ENCODE measurements at places on chromosomes 7 and 10. TPM values are rescaled to one million over a fixed set of nuclear protein-coding genes. Genes with fewer than 3 reads are reported as not detected.
A peak's percentile ranks its signal among the peaks of the same experiment; 100 is the strongest.

Gene FZD1
- total RNA-seq = 0.13 TPM

Gene SPACDR
- total RNA-seq = 1.7 TPM

Gene PRKCQ
- total RNA-seq = 66.3 TPM

Gene PLEKHS1
- total RNA-seq = 0.13 TPM

Gene PON1
- not detected for total RNA-seq

Gene CRHR2
- total RNA-seq = not detected

Gene CRPPA
- 0.99 TPM for total RNA-seq

Gene OR13A1
- total RNA-seq = not detected

Gene GRM3
- not detected for total RNA-seq

Gene MMRN2
- total RNA-seq = 0.42 TPM

Gene BTBD16
- not detected for total RNA-seq

- no peak for DNase-seq
Measured at GRCh38 chr10:11020548-11020942, 2.9 kb downstream of the CELF2 start.

- DNase-seq = no peak
Measured at GRCh38 chr7:14924398-14924797, 21.8 kb upstream of the DGKB start.

- no peak for DNase-seq
Measured at GRCh38 chr7:13949445-13949844, 40.0 kb downstream of the ETV1 start.

DNA sequence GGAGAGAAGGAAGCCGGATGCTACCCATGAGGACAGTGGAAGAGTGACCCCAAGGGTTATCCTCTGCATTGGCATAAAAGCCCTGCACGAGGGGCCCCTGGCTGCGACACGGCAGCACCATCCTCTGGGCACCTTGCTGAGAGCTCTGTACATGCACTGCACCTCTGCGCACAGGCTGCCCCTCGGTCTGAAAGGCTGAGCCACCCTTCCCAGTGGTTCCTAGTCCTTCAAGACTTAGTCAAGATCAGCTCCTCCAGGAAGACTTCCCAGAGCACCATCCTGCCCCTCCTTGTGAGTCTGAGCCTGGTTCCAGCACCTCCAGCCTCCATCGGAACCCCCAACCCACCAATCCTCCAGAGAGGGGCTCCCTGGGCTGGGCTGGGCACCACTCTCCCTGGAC lies 37.9 kb upstream of the CNPY1 start:
- DNase-seq = no peak

- DNase-seq = no peak
Measured at GRCh38 chr10:122492999-122493481, 31.7 kb downstream of the HTRA1 start.

GRCh38 chr7:123608991-123609882 lies 7.6 kb downstream of the ASB15 start:
- DNase-seq = no peak

GRCh38 chr10:59382831-59383295 lies 20.5 kb upstream of the FAM13C start:
- DNase-seq = no peak

DNA sequence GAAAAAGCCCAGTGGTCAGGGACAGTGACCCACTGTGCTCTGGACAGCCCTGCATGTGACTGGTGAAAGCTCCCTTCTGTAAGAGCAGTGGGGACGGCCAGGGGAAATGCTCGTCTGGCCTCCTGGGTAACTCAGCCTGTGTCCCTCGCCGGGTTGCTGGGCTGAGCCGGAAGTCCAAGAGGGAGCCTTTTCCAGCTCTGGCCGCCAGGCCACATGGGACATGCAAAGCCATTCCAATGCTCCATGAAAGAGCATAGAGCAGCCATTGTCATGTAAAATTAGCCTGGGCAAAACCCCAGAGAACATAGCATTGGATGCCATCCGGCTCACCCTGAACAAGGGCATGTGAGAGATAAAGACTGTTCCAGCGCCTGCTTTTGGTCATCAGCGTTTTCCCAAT lies 64.9 kb upstream of the ADRB1 start:
- DNase-seq = no peak

DNA sequence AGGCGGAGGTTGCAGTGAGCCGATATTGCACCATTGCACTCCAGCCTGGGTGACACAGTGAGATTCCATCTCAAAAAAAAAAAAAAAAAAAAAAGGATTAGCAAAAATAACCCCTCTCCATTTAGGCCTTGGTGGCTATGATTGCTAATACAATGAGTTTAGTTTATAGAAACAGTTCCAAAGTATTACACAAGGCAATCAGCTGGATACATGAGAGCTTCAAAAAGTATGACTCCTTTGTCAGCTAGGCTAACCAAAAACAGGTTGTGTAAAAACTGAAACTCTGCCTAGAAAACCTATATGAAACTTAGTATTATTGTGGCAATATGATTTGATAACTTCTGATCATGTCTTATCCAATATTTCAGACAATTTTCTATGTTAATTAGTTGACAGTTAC lies 57.2 kb downstream of the SUGCT start:
- DNase-seq = no peak

DNA sequence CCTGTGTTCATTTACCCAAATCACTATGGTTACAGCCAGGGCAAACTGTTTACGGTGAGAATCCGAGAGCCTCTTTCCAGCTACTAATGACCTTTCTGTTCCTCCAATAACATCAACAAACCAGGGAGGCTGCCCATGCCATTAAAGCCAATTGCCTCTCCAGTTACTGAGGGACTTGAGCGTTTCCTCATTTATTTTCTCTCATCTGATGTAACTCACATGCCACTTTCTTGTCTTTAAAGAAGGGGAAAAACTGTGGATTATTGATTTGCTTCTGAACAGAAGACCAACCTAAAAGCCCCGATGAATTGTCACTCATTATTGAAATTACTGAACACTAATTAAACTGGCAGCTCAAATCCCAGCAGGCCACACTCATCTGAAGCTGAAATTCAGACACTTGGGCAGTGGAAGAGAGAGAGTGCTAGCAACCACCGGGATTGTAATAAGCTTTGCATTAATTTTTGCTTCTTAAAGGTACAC lies 595.8 kb upstream of the MKI67 start:
- DNase-seq = no peak

DNA sequence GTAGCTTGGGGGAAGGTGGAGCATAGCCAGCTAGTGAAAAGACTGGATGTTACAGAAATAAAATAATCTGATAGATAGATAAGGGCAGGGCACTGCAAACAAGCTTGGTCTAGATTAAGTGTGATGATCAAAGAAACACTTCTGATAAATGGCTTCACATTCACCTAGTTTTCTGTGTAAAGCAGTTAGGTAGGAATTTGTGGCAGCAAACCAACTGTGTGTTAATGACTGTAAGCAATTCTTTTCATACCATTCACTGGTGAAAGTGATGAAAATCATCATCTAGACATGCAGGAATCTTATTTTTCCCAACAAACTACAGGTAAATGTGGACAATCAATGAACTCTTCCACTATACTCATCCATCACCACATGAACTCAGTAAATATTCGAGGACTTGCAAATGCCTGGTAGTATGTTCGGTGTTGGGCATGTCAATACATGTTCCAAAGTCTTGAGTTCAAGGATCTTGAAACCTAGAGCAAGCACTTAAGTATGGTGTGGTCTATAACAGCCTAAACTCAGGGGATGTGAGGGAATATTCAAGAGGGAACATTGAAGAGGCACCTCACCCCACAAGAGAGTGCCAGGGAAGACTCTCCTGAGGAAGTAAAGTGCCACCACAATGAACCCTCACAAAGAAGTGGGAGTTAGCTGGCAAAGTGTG lies 20.5 kb downstream of the PON3 start:
- no peak for DNase-seq

DNA sequence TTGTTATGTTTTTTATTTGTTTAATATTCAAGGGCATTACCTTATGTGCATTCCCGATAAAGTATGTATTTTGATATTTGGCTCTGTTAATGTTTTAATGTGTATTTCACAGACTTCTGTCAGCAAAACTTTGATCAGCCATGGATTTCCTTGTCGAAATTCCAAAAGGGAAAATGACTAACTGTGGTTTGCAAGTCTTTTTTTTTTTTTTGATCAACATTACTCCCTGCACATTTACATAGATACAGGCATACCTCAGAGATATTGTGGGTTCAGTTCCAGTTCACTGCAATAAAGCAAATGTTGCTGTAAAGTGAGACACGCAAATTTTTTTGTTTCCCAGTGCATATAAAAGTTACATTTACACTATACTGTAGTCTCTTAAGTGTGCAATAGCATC lies 351.9 kb downstream of the CXCL12 start:
- no peak for DNase-seq

- DNase-seq = no peak
Measured at GRCh38 chr10:50613726-50614443, 9.9 kb downstream of the SGMS1 start.

- DNase-seq = no peak
Measured at GRCh38 chr10:90138844-90139243, 437.5 kb downstream of the KIF20B start.

GRCh38 chr7:156629873-156630272 lies 10.7 kb upstream of the RNF32 start:
- no peak for DNase-seq

DNA sequence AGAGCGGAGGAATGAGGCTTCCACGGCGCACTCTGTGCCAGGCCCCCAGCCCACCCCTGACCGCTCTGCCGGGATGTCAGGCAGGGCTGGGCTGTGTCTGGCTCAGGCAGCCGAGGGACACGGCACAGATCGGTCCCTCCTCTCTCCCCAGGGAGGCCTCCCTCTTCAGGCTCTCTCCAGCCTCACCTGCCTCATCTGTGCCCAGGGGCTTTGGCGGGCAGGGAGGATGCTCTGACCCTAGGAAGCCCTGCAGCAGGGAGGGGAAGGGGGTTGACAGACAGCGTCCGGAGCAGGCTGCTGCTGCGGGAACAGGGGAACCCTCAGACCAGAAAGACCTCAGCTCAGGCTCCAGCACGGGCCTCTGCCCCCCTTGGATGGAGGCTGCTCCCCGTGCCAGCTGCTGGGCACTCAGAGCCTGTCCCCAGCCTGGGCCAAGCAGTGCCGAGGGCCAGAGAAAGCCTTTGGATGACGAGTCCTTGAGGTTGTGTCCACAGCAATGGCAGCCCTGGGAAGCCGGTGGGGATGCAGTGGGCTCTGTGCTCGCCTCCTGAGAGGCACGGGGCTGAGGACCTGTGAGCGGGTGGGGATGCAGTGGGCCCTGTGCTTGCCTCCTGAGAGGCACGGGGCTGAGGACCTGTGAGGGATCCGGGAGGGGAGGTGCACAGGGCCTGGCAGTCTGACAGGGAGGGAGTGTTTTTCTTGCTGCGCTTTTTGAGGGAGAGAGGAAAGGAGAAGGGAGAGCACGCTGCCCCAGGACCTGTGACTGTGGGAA lies 66.9 kb downstream of the FOXL3 start:
- DNase-seq = no peak

DNA sequence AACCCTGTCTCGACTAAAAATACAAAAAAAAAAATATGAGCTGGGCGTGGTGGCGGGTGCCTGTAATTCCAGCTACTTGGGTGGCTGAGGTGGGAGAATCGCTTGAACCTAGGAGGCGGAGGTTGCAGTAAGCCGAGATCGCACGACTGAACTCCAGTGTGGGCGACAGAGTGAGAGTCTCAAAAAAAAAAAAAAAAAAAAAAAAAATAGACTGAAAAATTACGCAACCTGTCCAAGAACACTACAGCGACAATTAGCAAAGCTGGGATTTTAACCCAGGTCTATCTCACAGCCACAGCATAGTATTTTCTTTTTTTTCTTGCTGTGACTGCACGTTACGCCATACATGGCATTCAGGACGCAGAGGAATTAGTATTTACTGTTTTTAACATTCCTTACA lies 1.1 kb upstream of the RABGEF1 start:
- no peak for DNase-seq

DNA sequence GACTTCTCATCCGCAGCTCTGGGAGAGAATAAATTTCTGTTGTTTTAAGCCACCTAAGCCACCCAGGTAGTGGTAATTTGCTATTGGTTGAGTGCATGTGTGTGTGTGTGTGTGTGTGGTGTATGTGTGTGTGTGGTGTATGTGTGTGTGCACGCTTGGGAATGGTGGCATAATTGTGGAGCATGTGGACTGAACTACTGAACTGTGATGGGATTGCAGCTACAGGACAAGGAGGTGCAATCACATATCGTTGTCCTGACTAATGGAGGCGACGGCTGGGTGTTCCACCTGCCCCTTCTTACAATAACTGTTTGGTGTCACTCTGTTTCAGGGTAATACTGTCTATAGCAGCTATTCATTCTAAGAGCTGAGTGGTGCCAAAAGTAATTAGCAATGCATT lies 448.7 kb upstream of the PFKP start:
- DNase-seq = no peak

DNA sequence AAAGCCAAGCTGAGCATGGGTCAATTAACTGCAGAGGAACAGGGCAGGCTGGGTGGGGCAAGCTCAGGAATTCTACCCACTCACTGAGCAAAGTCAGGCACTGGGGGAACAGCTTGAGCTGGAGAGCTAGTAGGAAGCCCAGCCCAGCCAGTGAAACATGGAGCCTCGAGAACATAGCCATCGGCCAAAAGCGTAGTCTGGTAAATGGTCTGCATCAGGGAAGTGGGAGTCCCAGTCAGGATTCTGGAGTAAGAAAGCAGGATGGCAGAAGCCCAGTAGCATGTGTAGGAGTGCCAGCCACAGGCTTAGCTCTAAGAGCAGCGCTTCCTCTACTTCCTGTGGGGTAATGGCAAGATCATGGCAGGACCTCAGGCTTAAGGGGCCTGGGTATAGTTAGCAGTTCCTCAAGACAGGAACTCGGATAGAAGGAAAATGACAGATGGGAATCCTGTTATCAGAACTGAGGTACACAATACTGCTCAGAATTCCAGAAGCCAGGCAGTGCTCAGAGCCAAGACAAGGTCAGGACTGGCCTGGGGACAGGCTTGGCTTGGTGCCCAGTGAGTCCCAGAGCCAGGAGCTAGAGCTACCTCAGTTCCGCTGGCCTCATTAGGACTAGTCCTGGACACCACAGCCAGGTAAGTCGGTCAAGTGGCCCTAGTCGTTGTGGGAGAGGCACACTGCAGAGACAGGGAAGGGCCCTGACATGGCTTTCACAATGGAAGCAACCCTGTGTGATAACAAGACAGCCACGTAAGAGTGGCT lies 65.4 kb upstream of the MXI1 start:
- DNase-seq = no peak

- no peak for DNase-seq
Measured at GRCh38 chr7:22154143-22154529, 202.8 kb downstream of the RAPGEF5 start.

DNA sequence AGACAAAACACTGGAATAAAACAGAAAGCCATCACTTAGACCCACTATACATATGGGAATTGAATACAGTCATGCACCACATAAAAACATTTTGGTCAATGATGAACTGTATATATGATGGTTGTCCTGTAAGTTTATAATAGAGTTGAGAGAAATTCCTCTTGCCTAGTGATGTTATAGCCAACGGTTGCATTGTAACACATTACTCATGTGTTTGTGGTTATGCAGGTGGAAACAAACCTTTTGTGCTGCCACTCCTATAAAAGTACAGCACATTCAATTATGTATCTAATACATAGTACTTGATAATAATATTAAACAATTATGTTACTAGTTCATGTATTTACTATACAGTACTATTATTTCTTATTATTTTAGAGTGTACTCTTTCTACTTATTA lies 381.2 kb upstream of the MBL2 start:
- DNase-seq = no peak

GRCh38 chr10:6348096-6348874 lies 145.6 kb downstream of the PFKFB3 start:
- peak; percentile 61 for DNase-seq
